Stimulated activated CD4-positive, alpha-beta T cell treated with anti-CD3 and anti-CD28 coated beads, TNF-alpha, amount 100 ng/mL, for 4 hours (primary cell): ENCODE measurements at places on chromosomes 12 and 14.

DNA sequence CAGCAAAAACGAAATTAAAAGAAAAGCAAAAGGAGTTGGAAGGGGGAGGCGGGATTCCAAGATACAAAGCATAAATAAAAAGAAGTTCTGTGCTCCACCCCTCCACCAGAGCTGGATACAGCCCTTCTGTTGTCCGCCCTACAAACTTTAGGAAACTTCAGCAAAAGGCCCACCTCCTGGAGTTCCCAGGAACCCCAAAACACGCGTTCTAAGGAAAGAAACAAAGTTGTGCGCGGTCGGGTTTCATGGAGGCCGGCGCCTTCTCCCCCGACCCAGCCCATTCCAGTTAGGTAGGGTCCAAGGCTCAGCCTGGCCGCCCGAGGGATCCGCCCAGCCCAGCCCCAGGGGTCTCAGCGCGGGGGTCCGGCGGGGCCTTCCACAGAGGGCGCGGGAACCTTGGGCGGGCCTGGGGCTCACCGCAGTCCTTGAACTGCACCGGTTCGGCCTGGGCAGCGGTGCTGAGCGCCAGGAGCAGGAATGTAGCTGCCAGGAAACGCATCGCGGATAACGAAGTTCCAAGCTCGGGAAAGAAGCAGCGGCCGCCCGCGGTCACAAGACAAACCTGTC, at the start of gene NPC2:
TSS of gene NPC2 (minus strand) at position 530 of the 567 bp plus-strand sequence. CDS start at position 499, 31 bp downstream.
- no peak for DNase-seq

GRCh38 chr14:89805501-89805900, 149.0 kb downstream of the EFCAB11 start:
- no peak for DNase-seq

- DNase-seq = no peak
Observed at GRCh38 chr14:59439256-59439965, 25.8 kb downstream of the GPR135 start.

DNA sequence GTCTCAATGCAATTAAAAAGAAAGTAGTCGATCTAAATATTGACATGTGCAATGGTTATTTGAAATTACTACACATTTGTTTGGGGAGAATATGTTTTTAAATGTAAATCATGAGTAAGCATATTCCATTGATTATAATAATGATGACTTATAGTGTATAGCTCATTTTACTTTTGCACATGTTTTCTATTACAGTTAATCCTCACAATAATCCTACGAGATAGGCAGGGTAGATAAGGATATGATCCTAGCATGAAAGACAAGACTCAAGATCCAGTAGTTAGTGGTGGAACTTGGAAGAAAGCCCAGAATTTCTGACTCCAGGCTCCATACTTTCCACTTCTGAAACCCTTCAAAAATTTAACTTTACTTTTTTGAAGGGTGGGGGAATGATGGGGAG, 94.0 kb downstream of the NAV3 start:
- DNase-seq = no peak

- DNase-seq = no peak
Observed at GRCh38 chr12:80107221-80107620, 7.9 kb downstream of the OTOGL start.

GRCh38 chr14:24235804-24236688, 3.3 kb downstream of the GMPR2 start:
- no peak for DNase-seq

- DNase-seq = no peak
Observed at GRCh38 chr14:24436355-24437019, 6.1 kb downstream of the SDR39U1 start.

GRCh38 chr14:37223947-37224474, 26.3 kb downstream of the MIPOL1 start:
- DNase-seq = no peak

DNA sequence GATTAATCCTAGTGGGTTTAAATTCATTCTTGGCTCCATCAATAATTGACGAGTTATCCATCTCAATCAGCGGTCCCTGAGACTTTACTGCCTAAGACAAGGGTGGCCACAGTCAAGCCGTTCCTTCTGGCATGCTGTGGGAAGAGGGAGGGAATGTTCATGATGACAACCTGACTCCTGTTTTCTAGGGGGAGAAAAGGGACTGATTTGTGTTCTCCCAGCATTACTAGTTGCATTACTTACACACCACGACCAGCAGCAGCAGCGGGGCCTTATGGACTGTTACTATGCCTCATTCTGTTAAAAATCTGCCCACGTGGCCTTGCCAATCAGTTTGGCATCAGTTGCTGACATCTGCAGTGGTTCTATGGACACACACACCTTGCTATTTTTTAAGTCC, 29.9 kb downstream of the PLEKHG7 start:
- no peak for DNase-seq

DNA sequence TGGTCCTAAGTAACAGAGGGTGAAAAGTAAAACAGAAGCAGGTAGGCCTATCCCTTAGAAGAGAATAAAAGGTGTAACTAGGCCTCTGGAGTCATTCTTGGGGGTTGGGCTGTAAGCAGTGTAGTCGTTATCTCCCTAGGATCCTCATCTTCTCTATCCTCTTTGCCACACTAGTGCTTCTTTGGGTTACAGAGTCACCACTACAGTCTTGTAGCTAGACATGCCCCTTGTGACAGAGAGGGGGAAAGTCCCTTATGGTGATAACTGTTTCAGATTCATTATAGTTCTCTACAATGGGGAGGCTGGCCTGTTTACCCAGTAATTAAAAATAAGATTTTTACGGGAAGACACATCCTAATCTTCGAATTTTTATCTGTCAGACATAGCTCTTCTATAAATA, 16.4 kb upstream of the SRP54 start:
- no peak for DNase-seq

GRCh38 chr14:88379706-88380343, 5.6 kb upstream of the SPATA7 start:
- DNase-seq = no peak

DNA sequence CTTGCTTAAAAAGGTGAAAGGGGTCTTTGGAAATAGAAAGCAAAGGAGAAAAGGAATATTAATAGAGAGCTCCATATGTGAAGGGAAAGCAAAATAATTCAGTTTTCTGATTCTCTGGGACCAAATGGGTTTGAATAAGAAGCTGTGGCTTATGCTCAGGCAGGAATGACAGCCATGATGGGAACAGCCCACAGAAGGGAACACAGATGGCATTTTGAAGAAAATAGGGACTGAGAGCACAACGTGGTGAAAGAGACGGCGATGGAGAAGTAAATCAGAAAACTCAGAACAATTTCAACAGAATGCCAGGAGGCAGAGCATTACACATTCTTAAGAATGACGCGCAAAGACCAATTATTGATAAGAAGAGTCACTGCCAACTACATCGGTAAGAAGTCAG, 102.8 kb downstream of the STXBP6 start:
- DNase-seq = no peak

DNA sequence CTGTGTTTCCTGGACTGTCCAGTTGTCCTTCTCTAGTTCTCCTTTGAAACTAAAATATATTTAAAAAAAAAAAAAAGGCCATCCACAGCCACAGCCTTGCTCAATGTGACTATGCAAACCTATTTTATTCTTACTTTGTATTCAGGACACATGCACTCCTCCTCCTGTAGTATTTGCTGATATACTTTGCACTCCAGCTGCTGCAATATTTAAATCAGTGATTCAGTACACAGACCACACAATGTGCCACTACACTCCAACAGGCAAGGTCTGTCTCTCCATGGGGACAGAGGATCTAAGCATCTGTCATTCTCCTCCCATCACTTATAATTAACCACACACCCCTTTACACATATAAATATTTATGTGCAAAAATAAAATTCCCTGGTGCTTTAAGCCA, 40.2 kb upstream of the CCDC196 start:
- no peak for DNase-seq

DNA sequence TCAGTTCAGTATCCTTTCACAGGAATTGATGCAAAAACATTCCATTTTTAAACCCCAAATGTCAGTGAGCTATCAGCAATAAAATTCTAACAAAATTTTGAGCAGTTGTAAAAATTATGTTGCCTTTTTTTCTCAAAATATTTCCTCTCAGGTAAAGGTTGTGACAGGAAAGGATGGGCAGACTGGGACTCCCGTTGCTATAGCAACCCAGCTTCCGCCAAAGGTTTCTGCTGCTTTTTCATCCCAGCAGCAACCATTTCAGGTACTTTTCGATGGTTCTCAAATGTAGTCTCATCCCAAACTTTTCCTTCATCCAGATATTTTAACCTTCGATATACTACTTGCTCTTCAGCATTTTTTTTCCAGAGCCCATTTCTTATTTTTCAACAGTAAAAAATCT, 13.6 kb downstream of the EP400 start:
- DNase-seq = no peak

DNA sequence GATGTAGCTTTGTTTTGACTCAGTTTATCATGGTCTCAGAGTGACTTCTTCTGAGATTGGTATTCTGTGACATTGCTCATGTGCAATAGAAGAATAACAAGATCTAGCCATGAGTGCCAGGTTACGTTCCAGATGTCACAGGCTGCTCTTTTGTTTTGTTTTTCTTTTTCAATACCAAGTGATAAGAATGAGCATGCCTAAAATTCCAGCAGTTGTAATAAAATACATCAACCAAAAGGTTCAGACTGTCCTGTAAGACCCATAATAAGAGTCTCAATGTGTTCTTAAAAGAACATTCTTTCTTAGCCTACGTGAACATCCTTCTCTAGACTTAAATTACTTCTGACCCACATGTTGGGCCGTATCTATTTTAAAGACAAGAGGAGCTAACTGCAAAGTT, 669.2 kb downstream of the DIO2 start:
- no peak for DNase-seq

DNA sequence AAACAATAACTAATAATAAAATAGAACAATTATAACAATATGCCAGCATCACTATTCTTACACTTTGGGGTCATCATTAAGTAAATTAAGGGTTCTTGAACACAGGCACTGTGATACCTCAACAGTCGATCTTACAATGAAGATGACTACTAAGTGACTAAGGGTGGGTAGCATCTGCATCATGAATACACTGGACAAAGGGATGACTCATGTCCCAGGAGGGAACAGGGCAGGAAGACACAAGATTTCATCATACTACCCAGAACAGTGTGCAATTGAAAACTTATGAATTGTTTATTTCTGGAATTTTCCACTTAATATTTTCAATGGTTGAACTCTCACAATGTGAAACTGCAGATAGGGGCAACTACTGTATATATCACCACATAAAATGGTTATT, 19.7 kb downstream of the TSPAN19 start:
- no peak for DNase-seq

DNA sequence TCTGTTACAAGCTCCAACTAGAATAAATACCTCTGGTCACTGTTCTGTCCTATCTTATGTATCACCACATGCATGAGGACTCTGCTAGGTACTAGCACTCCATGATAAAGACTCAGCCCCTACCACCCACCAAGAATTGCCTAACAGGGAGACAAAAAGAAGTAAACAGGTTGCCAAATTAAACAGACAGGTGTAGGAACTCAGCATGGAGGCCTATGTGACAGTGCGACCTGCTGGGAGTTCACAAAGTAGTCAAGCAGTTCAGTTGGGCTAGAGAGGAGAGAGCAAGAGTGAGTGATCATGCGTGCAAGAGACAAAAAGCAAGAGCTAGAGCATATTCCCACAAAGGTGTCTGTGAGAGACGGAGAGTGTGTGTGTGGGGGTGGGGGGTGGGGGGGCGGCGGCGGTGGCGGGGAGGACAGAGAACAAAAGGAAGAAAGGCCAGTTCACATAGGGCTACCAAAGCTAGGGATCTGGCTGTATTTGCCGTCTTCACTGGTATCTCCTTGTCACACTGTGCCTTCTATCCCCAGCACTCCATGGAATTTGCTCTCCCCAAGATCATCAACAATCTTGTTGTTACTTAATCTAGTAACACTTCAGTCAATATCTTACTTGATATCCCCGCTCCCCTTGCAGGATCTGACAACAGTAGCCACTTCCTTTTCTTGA, 81.2 kb downstream of the SPPL3 start:
- no peak for DNase-seq

DNA sequence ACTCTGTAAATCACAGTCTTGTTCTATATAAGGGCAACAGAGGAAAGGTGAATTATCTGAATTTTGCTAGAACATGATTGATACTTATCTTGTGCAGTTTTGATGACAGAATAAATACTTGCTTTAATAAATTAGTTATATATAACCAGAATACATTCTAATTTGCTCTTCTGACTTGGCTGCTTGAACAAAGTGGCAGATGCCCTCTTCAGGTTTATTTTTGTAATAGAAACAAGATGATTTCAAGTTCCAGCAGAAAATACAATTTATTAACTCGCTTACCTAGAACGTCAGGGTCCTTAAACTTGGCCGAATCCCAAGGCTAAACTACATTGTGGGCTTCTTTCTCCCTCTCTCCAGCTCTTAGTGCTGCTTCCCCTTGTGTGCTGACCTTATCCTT, 57.6 kb upstream of the SSTR1 start:
- DNase-seq = no peak

DNA sequence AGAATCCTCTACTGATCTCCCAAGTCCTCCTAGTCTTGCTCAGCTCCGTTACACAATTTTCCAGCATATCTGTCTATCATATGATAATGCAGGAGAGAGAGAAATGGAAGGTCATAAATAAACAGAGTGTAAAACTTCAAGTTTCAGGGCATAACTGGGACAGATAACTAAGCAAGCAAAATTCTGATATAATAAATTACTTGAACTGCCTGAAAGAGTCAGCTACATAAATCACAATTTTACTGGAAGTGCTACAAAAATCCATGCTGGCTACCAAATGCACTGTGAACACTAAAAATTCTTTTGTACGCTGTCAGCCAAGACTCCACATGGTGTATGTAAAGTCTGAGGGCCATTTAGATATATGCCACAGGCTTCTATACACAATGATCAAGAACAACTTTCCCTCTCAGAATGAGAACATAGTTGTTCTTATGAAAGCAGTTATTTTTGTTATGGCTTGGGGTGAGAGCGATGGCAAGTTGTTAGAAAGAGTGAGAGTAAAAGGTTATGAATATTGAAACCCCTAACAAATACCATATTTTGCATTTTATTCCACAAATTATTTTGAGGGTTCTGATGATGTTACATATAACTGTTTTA, 41.1 kb downstream of the GRIP1 start:
- DNase-seq = no peak

- no peak for DNase-seq
Observed at GRCh38 chr14:67636361-67636919, 16.7 kb downstream of the ARG2 start.

DNA sequence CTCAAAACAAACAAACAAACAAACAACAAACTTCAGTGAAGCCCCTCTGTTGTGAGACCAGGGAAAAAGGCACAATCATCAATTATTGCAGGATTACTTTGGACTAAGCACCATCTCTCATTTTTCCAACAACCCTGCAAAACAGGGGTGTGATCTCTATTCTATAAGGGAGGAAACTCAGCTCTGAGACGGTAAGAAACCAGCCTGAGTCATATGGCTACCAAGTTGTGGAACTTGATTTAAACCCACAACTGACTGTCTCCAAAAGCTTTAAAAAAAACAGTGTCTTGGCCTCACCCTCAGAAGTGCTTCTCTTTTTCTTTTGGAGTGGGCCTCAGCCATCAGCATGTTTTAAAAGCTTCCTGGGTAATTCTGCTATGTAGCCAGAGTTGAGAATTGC, 49.8 kb downstream of the RIN3 start:
- no peak for DNase-seq

- no peak for DNase-seq
Observed at GRCh38 chr12:65631621-65632111, 192.6 kb upstream of the HMGA2 start.
